ENCODE measurements at places on chromosomes 7 and 10.

DNA sequence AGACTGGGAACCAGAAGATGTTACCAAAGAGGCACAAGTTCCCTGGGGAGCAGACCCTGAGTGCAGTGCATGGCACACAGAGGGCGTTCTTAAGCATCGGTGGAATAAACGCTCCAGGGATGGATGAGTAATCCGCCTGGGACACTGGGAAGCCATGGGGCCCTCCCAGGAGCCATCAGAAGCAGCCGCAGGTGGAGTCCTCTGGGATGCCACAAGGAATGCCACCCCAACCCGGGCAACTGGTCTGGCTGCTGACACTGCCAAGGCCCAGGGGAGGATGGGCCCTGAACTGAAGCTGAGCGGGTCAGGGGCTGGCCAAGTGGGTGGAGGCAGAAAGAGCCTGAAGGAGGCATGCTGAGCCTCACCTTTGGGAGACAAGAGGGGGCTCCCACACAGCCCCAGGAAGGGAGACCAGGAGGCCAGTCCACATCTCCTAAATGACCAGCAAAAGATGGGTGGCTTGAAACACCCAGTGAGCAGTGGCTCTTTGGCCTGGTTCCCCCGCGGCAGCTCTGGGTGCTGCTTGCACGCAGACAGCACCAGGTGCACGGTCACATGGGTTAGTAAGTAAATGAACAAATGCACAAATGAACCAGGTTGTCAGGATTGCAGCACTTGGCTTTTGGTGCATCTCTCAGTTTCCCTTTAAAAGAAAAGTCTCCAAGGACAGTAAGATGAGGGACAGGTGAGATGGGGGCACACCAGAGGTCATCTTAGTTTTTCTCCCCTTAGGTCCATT, 141.3 kb upstream of the ZMIZ1 start:
- no peak for DNase-seq

- DNase-seq: peak; percentile 25
Measured at GRCh38 chr7:105131033-105131656, 117.1 kb downstream of the KMT2E start.

DNA sequence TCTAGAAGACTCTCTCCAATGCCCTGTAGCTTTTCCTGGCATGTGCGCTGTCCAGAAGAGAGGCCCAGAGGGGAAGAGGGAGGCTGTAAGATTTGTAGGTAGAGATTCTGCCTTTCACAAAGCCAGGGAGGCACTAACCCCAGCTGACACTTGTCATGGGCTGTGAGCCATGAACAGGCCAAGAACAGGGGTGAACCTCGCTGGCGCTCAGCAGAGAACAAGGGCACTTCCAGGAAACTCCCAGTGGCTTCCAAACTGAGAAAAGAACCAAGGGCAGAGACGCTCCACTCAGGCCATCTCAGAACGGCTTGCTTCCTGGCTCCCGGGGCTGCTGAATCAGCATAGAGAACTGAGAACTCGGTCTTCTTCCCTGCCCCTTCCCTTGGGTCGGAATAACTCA, 257.8 kb upstream of the ZNF32 start:
- DNase-seq: peak; percentile 25

DNA sequence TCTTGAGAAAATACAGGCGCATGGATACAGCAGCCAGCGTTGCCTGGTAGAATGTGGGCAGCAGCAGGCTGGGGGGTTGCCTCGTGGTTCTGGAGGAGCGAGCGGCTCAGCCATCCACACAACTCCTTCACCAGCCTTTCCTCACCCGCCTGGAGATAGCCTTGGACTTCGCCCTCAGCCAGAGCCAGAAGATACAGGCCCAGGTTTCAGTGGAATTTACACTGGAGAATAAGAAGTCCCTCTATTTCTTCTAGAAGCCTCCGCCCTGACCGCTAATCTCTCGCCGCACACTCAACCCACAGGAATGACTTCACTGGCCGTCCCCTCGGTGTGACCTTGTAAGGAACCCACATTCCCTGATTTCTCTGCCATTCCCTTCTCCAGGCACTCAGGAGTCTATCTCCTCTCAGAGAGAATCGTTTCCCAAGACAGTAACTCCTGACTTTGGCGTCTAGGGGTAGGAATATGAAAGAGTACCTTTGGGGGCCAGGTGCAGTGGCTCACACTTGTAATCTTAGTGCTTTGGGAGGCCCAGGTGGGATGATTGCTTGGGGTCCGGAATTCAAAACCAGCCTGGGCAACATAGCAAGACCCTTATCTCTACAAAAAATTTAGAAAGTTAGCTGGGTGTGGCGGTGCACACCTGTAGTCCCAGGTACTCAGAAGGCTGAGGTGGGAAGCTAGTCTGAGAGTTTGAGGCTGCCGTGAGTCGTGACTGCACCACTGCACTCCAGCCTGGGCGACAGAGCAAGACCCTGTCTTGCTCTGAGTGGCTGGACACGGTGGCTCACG, 52.0 kb upstream of the ECHDC3 start:
- no peak for DNase-seq

DNA sequence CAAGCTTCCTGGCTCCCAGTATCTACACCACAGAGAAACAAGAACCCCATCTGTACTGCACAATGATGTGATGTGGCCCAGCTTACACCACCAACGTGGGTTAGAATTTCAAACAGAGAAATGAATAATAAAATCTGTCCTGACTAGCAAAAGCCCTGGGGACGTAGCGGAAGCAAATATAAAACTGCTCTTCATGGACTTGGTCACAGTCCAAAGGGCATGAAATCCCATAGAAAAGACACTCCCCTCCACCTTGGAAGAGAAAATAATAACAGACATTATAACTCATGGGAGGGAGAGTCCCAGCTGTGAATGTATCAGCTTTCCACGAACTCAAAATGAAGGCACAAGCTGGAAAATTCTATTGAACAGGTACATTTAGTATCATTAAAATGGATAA, 205.3 kb upstream of the GALNT17 start:
- no peak for DNase-seq

DNA sequence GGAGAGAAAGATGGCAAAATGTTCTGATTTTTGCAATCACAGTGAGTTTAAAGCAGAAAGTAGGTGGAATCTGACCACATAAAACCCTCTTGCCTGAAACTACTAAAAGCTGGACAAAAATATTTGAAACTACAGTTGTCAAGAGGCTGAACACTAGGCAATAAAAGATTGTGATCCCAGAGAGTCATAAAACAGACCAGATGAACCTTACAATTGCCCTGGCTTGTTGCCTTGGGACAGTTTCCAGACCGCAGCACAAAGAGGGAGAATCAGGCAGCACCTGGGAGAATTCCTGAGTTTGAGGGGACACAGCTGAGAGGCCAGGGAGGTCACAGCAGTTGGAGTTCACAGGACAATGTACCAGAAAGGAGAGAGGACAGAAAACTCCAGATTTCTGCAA, 107.3 kb upstream of the NANOS1 start:
- no peak for DNase-seq

DNA sequence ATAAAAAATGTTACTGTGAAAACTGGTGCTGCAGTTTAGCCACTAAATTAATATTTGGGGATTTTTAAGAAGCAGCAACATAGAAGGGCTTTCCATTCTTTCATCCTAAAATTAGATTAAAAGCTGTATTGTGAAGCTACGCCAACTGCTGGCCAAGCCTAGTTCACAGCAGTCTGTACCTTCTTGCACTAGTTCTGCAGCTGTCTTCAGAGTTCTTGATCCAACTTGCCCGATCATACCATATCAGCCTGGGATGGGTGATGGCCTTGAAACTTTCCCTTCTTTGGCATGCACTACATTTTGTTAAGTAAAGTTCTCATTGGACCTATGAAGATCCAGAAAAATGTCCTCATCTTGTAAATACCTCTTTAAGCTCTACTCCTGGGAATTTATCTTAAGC, 20.3 kb upstream of the PANK1 start:
- DNase-seq: no peak

DNA sequence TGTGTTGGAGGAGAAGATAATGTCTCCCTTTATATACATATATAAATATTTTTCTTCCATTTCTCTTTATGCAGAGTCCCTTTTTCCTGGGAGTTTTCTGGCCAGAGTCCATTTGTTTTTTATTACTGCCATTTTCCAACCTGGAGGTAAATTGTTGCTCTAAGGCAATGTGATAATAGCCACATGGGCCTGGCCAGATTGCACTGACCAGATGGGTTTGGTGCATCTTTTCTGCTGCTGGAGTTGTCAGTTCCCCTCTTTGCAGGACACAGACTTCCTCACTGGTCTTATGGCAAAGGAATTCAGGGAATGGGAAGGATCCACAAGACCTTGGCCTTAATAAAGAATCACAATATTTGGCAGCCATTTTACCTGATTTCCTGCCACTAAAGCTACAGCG, 254.9 kb downstream of the SORCS3 start:
- DNase-seq: no peak

DNA sequence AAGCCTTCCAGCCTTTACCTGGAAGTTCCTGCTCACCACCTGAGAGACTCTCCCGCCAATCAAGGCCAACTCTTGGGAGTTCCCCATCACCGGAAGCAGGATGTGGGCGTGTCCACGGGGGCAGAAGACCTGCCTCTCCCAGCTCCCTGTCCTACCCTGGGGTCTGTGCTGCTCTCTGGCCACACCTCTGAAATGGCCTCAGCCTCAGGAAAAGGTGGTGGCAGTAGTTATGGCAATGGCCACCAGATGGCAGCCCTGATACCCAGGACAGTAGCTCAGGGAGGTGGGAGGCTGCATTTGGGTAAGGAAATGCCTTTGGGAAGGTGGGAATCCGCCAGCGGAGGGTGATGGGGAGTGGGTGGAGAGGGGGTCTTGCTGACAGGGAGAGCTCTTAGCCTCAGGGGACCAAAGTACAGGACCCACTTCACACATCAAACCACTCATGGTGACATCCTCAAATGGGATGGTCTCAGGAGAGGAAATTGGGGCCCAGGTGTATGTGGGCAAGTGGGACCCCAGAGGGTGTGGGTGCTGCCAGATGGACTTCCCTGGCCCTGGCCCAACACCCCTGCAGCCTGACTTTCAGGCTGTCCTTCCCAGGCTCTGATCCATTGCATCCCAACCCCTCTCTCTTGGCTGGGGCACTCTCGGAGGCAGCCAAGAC, 33.9 kb downstream of the KAZALD1 start:
- DNase-seq: peak; percentile 64

- peak; percentile 92 for DNase-seq
Measured at GRCh38 chr10:3099291-3100092, 32.1 kb downstream of the PFKP start.

DNA sequence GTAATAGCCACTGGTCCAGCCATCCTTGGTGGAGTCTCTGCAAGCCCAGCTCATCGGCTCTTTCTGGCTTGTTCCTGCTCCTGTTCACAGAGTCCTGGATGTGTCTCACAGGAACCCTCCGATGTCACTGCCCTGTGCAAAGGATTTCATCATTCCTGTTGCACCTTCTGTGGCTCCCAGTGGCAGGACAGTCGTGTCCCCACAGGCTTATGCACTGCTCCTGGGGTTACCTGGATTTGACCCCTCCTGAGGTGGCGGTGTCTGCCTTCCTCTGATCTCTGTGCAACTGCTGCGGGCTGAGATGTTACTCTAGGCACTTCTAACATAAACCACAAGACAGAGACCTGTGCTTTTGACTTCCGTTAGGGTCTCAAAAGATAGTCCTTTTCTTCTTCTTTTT, 30.6 kb downstream of the APBB1IP start:
- DNase-seq: no peak

DNA sequence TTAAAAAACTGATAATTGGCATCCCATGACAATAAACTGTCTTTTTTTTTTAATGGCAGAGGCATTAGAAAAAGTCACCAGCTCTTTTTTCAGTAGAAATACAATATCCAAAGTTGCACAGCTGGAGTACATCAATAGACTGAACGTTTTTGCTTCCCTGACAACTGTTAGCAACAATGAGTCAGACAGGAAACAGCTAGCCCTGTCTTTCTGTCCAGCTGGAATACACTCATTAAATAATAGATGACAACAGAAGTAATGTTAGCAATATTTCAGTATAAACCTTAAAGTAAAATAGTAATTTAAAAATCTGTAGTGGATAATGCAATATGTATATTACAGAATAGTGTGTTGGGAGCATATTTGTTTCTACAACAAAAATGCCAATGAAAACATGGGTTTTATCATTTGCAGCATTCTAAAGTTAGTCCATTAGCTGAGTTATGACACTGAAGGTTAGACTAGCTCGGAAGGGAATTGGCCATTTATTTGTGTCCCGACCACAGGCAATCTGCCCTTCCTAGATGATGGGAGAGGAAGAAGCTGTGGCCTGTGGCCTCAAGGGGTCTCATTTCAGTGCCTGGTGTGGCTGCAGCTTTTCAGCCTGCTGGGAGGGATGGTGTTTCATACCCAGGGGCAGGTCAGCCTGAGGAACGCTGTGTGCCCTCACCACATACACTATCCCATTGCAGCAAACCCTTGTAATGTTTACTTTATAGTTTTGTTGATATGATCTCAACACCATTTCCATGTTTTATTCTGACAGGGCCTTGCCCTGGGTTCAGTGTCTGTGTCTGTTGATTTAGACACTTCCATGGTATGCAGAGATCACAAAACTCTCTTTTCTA, 173.3 kb downstream of the SLC16A9 start:
- peak; percentile 93 for DNase-seq

DNA sequence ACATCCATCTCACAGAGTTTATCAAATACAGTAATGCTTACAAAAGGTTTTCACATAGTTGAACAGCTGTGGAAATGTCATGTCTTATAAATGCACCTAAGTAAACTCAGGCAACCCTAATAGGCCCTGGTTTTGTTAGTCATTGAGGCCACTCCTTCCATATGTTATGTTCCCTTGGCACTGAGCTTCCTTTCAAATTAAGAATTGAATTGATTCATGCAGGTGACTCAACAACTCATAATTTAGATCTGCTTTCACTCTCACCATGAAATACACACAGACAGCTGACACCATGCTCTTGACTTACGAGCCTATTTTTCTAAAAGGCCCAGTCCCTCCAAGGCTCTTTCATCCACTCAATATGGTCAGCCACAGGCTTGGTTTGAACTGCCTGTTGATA, 476.9 kb downstream of the KCNMA1 start:
- DNase-seq: peak; percentile 67

GRCh38 chr10:129891806-129892205, 72.3 kb downstream of the EBF3 start:
- DNase-seq: no peak

- DNase-seq: peak; percentile 17
Measured at GRCh38 chr10:21082206-21082605, 185.1 kb upstream of the NEBL start.

DNA sequence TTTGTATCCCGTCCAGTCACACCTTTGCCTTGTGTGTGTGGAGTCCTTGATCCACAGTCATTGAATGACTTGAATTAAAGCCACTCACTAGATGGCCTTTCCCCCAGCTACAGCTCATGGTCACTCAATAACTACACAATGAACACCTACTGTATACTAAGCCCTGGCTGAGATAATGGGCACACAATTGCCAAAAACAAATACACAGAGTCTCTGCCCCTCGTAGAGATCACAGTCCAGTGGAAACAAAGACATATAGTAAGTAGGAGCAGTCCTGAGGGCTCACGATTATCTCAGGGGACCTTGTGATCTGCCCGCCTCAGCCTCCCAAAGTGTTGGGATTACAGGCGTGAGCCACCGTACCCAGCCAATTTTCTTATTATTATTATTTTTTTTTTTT, 22.1 kb upstream of the DDIT4 start:
- no peak for DNase-seq

DNA sequence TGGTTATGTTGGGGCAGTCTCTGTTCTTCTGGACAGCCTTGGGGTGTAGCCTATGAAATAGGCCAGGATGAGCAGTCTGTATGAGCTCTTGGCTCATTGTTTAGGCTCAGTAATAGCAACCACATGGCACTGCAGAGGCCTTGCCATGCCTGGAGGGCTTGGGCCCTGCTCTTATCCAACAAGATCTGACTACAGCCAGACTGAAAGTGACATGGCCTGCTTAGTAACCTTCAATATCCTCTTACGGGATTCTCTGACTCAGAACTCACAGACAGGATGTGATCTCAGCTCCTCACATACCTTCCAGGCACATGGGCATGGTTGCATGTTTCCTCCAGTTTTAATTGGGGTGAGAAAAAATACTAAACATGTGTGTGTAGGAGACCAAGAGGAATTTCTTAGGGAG, 289.3 kb downstream of the PTEN start:
- DNase-seq: peak; percentile 90

Measured in fibroblast of pulmonary artery (primary cell).